ENCODE measurements at places on chromosomes 5 and 9.

- DNase-seq: no peak
These were observed 48.7 kb upstream of the C5orf47 start for GRCh38 chr5:173940269-173940668.

DNA sequence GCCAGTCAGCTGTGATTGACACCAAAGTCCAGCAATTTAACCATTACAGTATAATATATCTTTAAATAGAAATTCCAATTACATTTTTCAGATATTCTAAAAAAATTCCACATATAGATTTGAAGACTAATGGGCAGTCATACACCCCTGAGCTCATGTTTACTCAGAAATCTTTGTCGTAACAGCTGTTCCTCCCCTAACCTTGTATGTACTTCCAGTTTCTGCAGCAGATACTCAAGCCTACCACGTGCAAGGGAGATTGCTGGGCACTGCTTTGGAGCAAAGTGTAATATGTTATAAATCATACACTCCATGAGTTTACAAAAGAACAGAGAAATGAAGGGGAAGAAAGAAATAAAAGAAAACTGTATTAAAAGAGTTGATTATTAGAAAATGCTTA lies 241.2 kb downstream of the TRIM32 start:
- no peak for DNase-seq

DNA sequence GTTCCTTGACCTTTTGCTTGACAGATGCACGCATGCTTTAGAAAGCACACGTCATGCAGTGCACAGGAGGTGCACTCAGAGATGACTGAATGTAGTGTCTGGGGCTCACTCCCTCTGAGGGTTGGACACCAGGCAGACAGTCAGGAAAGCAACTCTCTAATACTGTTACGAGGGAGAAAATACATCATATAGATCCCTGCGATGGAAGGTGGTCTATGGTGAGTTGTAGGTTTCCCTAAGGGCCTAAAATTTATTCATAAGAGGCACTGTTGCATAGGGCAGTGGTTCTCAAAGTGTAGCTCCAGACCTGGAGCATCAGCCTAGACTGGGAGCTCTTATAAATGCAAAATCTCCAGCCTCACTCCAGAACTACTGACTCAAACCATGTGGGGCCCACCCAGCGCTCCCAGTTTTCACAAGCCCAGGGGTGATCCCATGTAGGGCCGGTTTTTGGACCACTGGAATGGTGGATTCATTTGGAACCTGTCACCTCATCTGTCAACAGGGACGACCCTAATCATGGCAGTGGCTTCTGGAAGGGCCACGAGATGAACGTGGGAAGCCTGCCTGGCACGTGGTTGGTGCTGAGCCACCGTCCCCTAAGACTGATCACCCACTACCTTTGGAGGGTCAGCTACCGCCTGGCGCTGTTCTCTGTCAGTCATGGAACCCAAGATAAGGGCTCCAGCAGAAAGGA lies 16.8 kb upstream of the PHF19 start:
- no peak for DNase-seq

GRCh38 chr5:18965893-18966292 lies 1022.1 kb downstream of the CDH18 start:
- no peak for DNase-seq

DNA sequence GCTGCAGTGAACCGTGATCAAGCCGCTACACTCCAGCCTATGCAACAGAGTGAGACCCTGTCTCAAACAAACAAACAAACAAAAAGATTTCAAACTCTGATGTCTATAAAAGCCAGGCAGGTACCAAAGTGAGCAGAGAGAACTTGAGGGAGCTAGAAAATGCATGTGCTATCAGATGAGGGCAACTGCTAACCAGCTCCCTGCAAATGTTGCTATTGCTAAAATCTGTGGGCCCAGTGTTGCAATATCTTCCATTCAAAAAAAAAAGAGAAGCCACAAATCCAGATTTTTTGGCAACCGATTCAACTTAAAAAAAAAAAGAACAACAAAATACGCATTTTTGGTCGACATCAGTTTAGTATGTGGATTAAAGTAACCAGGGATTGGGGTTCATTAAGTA lies 5.5 kb downstream of the UBE2D2 start:
- DNase-seq: no peak

- no peak for DNase-seq
These were observed 79.6 kb downstream of the GHR start for GRCh38 chr5:42502613-42503470.

DNA sequence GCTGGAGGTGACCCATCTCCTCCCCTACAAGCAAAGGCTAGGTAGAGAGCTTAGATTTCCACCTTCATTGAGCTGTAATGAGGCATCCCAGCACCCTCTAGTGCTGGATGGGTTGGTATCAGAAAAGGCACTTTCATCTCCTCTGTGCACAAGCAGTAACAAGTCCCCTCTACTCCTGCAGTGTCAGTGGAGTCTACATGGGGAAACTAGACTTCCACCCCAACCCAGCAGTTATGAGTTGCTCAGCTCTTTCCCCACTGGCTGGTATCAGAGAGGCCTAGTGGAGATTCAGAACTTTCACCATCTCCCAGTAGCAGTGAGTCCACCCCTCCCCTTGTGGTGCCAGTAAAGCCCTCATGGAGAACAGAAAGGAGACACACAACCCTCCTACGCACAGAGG lies 17.9 kb downstream of the FCN1 start:
- no peak for DNase-seq

GRCh38 chr5:157267761-157268480 lies 2.0 kb downstream of the CYFIP2 start:
- DNase-seq: no peak

DNA sequence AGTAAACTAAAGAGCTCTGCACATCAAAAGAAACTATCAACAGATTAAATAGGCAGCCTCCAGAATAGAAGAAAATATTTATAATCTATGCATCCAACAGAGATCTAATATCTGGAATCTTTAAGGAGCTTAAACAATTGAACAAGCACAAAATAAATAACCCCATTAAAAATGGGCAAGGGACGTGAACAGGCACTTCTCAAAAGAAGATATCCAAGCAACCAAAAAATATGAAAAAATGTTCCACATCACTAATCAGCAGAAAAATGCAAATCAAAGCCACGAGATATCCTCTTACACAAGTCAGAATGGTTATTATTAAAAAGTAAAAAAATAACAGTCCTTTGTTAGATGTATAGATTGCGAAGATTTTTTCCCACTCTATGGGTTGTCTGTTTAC lies 109.1 kb upstream of the TRPC7 start:
- no peak for DNase-seq

DNA sequence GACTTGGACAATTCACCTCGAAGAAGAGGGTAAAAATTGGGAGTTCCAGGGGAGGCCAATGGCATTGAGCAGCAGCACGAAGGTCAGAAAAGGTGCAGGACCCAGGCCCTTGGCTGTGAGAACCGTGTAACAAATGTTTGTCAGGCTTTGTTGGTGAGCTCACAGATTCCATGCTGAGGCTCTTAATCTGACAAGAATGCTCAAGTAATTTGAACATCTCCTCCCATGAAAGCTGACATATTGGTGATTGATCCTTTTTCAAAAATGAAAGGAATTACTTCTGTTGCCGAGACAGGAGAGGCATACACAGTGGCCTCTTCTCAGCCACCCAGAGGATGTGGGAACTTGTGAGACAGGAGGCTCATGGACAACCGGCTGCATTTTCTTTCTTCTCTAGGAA lies 11.6 kb downstream of the RAI14 start:
- DNase-seq: no peak

Measured in activated CD4-positive, alpha-beta T cell treated with anti-CD3 and anti-CD28 coated beads, Interleukin-2, amount 50 U/mL, for 16 hours (primary cell).